ENCODE measurements at places on chromosomes 3 and 15.

DNA sequence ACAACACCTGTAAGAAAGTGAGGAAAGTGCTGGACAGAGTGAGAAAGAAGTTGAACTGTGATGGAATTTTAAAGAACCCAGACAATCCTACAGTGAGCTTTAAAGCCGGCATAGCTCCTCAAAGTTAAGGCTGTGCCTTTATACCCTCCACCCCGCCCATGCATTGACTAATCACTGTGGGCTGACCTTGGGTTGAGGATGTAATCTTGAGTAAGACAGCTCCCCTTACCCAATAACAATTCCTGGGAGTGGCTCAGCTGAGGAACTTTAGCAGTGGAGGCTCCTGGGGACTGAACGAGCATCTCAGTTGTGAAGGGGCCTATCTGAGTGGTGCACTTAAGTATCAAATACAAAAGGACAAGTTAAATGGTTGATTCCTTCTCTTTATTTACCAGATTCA, 35.7 kb upstream of the ZNF770 start:
- DNase-seq: no peak

- DNase-seq: no peak
Observed at GRCh38 chr15:98547741-98548138, 100.6 kb upstream of the IGF1R start.

DNA sequence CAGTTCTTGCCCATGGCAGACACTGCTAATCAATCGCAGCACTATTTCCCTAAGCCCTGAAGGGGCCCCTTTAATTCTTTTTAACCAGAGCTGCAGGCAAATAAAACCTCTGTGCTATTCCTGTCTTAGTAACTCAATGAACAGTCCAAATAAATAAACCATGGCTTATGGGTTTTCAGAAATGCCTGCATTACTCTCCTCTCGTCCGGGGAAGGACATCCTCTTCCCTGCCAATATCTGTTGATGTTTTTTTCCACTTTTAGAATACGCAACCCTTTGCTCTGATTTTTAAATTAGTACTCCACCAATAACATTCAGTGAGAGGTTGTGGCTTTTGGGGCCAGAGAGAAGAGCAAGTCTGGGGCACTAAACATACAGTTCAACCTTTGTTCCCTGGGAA, 35.2 kb upstream of the PRICKLE2 start:
- DNase-seq: no peak

- DNase-seq: no peak
Observed at GRCh38 chr3:107956991-107957900, 133.6 kb downstream of the CD47 start.

DNA sequence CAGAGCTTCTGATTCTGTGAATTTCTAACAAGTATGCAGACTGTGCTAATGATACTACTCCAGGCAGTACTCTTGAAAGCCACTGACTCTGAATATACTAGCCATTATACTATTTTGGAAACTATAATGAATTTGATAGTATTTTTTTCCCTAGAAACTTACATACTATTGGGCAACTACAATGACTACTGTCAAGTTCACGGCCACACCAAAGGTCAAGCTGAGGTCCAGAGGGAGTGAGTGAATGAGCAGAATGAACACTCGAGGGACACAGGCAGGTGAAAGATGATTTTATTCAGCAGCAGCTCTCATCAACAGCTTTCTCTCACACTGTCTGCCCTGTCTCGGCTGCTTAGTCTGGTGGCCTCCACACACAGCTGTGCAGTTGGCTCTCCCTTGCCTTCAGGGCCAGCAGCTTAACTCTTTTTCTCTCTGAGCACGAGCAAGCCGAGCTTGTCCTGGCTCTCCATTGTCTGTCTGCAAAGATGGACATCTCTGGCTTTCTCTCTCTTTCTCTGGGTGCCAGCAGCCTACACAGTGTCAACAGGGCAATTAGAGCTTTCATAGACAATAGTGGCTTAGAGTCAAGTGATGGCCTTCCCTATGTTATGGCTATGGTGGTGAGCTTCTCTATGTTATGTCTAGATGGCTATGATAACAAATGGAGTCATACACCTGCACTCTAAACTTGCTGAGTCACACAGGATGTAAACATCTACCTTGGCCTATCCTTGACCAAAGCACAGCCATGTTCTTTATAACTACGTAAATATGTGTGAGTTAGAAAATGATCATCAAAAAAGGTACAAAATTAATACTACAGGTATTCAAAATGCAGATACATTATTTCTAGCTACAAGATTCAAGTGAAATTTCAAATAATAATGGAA, 362.4 kb downstream of the CGGBP1 start:
- DNase-seq: no peak

GRCh38 chr3:100113723-100114412, 433 bp downstream of the FILIP1L start:
- DNase-seq: no peak

DNA sequence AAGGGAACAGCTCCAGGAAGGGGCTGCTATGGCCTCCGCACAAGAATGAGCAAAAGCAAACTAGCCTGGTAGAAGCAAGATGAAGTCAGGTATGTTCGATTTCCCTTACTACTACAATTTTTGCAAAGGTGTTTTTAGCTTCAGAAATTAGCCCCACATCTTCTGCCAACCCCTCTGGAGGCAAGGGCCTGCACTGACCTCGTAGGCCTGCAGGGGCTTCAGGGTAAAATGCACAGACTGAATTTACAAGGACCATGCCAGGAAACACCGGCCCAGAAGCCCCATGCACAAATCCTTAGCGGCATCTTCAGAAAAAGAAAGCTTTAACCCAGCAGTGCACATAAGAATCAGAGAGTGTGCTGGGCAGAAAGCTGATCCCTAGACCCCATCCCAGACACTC, 53.0 kb downstream of the SLC6A1 start:
- no peak for DNase-seq

- no peak for DNase-seq
Observed at GRCh38 chr15:77817434-77817833, 184.7 kb upstream of the LINGO1 start.

- DNase-seq: no peak
Observed at GRCh38 chr3:81951106-81951505, 189.7 kb upstream of the GBE1 start.

GRCh38 chr3:38396861-38397260, 50.3 kb downstream of the XYLB start:
- no peak for DNase-seq

- no peak for DNase-seq
Observed at GRCh38 chr3:29805757-29806156, 524.9 kb downstream of the RBMS3 start.

- no peak for DNase-seq
Observed at GRCh38 chr15:65085990-65086679, 9.6 kb downstream of the KBTBD13 start.

DNA sequence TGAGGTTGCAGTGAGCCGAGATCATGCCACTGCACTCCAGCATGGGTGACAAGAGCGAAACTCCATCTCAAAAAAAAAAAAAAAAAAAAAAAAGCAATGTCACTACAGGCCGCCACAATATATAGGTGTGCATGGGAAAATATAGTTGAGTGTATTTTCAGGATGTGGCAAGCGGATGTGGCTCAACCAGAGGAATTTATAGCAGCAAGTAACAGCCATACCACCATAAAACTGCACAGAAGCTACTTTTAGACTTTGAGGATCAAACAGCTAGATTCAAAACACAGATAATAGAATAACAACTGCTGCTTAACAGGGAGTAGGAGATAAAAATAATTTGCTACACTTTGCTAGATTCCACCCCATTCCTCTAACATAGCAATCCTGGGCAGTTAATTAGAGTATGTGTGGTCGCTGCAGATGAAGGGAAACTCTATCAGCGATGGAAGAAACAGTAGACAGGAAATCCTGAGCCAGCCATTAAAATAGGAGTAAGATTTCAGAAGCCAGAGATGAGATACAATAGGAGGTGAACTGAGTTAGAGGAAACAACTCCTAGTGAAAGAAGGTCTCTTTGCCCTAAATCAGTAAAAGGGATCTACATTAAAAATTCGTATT, 318.7 kb upstream of the STT3B start:
- DNase-seq: no peak

DNA sequence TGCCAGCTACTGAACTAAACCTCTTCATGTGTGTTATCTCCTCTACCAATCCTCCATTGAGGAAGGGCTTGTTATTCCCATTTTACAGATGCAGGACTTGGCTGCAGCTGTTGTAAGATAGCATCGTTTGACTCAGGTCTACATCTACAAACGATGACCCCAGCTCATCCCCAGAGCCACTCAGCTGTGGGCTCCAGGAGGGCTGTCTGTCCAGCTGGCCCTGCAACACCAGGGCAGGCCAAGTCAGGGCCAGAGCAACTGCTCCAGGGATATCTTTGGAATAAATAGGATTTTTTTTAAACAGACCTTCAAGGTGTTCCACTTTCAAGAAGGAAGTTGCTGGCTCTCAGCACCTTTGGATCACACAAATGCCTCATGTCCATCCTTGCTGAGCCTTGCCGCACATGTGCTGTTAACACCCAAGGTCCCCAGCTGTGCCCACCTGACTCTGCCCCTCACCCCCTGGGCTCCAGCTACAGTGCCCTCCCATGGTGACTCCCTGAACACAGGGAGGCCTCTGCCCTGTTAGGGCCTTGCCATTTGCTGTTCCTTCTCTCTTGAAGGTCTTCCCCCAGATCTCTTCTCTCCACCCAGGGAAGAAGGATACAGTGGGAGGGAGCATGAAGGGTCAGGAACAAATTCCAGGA, 31.0 kb downstream of the ALDH1L1 start:
- no peak for DNase-seq

DNA sequence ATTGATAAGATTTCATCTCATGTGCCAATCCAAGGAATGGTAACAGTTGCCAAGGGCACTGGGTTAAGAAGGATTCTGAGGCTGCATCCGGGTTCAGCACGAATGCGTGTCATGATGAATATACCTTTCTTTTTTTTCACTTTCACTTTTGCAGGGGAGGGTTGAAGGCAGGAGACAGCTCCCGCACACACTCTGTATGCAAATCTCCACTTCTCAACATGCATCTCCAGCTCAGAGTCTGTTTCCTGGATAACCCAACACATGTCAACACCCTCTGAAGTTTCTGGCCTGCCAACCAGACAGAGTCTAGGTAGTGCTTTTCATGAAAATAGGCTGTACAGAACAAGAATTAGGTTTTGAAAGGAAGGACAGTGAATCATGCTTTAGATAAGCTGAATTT, 21.6 kb downstream of the B4GALT4 start:
- no peak for DNase-seq

- no peak for DNase-seq
Observed at GRCh38 chr15:73495181-73495580, 52.2 kb downstream of the REC114 start.

DNA sequence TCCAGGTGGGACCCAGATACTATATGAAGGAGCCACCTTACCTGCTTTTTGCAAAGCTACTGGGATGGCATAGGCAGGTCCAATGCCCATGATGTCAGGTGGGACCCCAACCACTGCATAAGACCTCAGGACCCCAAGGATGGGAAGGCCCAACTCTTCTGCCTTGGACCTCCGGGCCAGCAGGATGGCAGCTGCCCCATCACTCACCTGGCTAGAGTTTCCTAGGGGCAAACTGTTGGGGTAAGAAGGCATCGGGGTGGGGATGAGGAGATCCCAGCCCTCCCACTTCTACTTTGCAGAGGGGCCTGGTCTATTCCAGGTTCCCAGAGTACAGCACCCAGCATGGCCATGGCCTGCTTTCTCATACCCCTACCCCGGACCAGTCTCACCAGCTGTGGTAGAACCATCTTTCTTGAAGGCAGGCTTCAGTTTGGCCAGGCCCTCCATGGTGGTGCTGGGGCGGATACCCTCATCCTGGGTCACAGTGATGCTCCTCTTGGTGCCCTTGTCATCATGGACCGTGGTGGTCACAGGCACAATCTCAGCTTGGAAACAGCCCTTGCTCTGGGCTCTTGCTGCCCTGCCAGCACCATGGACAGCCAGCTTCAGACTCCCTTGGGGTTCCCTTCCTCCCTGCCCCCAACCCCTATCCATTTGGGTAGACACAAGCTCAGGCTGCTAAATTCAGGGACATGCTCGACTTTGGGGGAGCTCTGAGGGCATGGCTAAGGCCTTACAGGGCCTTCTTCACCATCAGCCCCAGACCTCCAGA, 10.6 kb downstream of the ACAA1 start:
- DNase-seq: no peak

DNA sequence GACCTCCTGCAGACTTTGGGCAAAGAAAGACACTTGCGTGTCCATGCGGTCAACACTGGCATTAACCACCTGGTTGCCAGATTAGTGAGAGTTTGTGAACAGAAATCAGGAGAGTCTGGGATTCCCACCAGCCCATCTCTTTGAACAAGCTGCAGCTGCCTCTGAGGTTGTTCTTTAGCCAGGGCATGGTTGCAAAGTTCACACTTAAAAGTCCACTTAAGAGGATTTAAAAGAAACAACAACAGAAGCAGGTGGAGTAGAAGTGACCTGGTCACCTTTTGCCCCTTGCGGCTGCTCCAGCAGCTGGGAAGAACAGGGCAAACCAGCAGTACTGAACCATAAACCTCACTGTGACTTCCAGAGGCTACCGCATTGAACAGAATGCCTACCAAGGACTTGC, 97.3 kb downstream of the FOXB1 start:
- DNase-seq: no peak

- DNase-seq: no peak
Observed at GRCh38 chr15:80260551-80260950, 8.5 kb upstream of the CTXND1 start.

DNA sequence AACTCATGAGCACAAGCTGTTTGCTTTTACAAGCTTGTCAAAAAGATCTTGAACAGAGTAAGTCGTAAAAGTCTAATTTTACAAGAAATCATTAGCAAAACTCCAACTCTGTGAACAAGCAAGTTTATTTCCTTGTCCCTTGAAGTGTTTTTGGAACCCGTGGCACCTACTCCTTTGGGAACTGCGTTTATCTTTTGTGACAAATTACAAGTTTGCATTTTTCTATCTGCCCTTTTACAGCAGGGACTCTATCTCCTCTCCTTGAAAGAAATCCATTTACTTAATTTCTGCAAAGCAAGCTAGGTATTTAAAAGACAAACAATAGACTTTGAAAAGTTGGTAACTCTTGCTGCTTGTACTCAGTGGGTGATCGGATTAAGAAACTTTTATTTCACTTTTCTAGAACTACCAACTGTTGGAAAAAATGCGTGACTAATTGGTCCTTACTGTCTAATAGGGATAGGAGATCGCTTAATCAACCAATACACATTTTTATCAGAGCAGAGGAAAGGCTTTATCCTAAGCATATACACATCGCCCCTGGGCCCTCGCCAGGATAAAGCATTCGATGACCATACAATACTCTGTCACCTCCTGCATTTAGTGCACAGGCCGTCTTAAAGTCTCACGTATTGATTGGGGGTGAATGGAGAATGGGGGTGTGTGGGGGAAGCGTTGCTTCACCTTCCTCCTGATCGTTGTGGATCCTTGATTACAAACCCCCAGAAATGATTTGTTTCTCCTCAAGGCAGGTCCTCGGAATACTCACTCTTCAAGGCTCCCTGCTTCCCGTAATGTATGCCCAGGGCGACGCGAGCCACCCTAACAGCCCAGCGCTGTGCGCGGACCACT, 1.7 kb downstream of the PRTG start:
- DNase-seq: no peak

- no peak for DNase-seq
Observed at GRCh38 chr15:44710236-44711095, 657 bp downstream of the PATL2 start.

- no peak for DNase-seq
Observed at GRCh38 chr15:75727851-75728715, 15.4 kb upstream of the CSPG4 start.

GRCh38 chr3:151262871-151263525, 15.3 kb downstream of the P2RY14 start:
- no peak for DNase-seq

- DNase-seq: no peak
Observed at GRCh38 chr15:51405693-51406523, 64.5 kb downstream of the GLDN start.

- no peak for DNase-seq
Observed at GRCh38 chr3:187667526-187667925, 2.7 kb downstream of the SST start.

- DNase-seq: no peak
Observed at GRCh38 chr15:73142802-73143762, 90.8 kb downstream of the NEO1 start.
